ELR (cell line): ENCODE measurements at places on chromosomes 3 and 15.
A peak's percentile ranks its signal among the peaks of the same experiment; 100 is the strongest.

DNA sequence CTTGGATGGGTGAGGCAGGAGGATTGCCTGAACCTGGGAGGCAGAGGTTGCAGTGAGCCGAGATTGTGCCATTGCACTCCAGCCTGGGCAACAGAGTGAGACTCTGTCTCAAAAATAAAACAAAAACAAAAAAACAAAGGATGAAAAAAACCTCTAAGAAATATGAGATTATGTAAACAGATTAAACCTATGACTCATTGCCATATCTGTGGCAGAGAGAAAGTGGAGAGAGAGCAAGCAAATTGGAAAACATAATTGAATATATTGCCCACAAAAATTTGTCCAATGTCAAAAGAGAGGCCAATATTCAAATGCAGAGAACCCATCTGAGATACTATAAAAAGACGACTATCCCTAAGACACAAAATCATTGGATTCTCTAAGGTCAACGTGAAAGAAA lies 1106.0 kb downstream of the OTOL1 start:
- DNase-seq: peak; percentile 37

DNA sequence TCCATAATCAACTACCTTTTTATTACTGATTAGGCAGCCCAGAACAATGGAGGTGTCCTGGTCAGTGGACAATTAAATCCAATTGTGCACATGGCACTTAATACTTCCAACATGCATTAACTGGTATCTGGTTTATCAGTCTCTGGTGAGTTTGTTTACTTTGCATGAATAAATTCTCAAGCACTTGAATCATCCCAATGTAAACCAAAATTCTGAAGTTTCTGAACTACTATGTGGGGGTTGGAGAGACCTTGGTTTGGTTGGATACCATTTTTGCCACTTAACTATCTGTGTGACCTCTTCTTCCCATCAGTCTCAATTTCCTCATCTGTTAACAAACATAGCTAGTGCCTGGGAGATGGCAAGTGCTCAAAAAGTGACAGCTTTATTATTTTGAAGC lies 70.5 kb upstream of the MAP4 start:
- DNase-seq: peak; percentile 82

- DNase-seq: peak; percentile 80
Measured at GRCh38 chr3:107690522-107691138, 167.9 kb downstream of the BBX start.

- DNase-seq: no peak
Measured at GRCh38 chr15:77710206-77710605, 77.5 kb upstream of the LINGO1 start.

DNA sequence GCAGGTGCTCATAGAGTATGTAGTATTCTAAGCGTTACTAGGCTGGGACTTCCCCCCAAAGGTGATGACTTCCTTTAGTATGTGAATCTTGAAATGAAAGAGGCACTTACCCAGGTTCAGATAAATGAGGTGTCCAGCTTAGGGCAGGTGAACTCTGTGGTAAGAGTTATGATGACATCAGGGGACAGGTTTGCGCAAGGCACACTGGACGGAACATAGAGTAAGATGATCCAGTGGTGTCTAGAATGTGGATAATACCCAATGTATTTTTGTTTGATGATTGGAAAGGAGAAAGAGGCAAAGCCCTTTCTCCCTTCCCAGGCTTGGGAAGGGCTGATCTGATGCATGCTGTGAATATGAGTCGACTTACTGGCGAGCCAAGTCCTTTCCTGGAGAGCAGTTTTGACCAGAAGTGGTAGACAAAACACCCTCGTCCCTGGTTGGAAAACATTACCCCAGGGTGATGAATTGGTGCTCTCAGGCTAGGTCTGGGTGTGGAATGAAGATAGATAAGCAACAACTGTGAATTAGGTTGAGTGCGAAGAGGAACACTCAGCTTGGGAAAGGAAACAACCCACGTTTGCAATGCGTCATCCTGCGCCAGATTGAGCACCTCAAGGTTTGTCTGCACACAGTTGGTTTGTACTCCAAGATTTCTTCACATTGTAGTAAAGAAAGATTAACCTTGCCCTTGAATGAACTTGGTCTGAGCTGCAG lies 124.2 kb downstream of the GHSR start:
- DNase-seq: no peak

DNA sequence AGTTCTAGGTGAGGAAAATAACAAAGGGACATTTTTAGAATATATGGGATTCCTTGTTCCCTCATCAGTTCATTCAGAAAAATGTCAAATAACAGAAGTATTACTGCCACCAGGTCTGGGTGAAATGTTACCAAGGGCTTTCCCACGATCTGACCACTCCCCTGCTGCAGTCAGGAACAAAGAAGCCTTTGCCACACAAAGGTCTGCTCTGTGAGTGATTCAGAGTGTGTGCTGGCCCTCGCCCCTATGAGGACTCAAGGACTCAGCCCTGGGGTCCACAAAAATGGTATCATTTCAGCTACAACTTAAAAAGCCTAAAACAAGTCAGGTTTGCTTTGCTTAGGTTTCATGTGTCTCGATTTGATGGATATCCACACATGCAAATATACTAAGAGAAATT lies 5.0 kb downstream of the MKRN3 start:
- DNase-seq: no peak

GRCh38 chr3:195697582-195698324 lies 23.0 kb upstream of the MUC20 start:
- peak; percentile 98 for DNase-seq

GRCh38 chr3:144677103-144677502 lies 705.5 kb downstream of the DIPK2A start:
- peak; percentile 1 for DNase-seq

GRCh38 chr3:30577788-30578187 lies 28.6 kb upstream of the TGFBR2 start:
- DNase-seq: no peak

DNA sequence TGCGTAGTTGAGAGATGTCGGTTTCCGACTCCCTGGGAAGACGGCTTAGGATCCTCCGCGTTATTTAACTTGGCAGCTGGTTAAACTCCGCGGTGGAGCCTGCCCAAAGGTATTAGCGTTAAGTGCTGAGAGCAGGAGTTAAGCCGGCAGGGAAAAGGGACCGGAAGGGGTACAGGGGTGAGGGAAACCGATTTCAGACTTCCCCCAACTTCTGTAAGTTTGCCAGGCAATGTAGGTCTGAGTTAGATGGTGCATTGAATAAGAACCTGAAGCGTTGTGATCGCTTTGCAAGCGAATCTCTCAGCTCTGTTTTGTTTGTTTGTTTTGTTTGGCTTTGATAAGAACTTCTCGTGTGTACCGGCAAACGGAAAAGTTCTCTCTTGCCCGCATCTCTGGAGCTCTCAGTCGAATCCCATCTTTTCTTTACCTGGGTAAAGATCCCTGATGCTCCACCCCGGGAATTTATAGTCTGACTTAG lies 6.0 kb upstream of the FEZF2 start:
- no peak for DNase-seq

- peak; percentile 72 for DNase-seq
Measured at GRCh38 chr15:24956111-24956838, 1.5 kb downstream of the SNRPN start.

DNA sequence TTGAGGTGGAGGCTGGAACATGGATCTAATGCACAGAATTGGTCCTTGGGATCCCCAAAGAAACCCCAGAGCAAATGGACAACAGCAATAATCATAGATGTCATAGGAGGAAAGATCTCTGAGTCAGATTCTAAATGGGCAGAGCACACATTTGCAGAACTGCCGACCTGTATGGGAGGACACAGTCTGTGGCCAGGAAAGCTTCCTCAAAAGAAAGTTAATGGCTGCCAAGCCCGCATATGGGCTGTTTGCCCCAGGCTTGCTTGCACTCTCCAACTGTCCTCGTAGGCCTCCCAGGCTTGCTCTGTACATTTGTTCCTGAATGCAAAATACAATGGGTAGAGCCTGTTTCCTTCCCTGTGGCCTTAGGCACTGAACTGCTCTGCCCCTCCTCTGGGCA lies 102.0 kb upstream of the PLXNA1 start:
- no peak for DNase-seq

DNA sequence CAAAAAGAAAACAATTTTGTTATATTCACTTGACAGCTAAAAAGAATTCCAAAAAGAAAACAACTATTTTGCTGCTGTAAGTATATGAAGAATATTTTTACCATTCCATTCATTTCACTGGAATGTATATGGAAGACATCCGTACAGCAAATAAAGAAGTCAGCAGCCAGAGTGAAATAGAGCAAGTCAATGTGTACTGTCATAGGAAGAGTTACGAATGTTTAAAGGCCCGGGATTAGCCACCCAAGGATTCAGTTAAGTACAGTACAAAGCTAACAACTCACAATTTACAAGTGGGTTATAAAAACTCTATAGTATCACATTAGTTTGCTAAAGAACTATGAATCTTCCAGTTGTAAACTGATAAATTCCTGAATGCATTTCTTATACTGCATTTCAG lies 14.4 kb upstream of the XXYLT1 start:
- DNase-seq: no peak

GRCh38 chr3:34301313-34301712 lies 502.9 kb downstream of the PDCD6IP start:
- no peak for DNase-seq

DNA sequence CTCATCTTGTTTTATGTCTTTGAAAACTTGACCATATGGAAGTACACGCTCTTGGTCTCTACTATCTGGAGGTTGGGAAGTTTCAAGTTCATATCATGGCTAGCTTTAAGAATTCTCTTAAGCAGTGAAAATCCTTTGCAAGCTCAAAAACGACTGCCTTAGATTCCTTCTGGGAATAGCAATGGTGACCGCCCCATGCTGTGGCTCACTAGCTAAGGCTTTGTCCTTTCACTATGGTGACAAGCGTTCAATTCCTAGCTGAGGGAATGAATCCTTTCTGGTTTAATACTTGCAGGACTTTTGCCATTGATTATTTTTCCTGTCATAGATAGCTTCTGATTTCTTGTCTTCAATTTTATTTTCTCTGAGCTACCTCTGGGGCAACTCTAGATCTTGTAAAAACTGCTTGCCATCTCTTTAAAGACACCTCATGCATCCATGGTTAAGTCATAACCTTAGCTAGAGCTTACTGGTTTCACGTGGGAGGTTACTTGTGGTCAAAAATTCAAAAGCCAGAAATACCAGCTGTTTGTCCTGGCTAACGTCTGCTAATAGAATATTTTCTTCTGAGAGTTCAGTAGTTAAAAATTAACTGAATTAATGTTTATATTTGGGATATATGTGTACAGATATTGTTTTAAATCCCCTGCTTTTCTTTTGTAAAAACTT lies 673.4 kb upstream of the CBLB start:
- no peak for DNase-seq

GRCh38 chr15:48059791-48060190 lies 61.0 kb upstream of the SLC24A5 start:
- no peak for DNase-seq

- no peak for DNase-seq
Measured at GRCh38 chr3:114111060-114111770, 54.7 kb downstream of the QTRT2 start.

- DNase-seq: peak; percentile 30
Measured at GRCh38 chr15:89436560-89437311, 59.6 kb downstream of the RHCG start.

DNA sequence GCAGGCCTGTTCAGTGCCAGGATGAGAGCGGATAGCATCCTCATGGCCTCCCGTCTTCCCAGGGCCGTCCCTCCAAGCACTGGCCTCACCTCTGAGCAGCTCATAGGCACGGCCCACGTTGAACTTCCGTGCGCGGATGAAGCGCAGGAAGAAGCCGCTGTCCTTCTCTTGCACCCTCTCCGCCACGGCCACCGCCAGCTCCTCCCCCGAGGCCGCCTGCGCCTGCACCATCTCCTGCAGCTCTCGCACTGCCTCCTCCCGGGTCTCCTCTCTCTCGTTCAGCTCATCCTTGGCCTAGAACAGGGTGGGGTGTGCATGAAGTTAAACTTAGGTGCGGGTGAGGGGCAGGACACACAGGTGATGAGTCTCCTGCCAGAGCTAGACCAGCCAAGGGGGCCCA lies 4.3 kb downstream of the RLBP1 start:
- no peak for DNase-seq

DNA sequence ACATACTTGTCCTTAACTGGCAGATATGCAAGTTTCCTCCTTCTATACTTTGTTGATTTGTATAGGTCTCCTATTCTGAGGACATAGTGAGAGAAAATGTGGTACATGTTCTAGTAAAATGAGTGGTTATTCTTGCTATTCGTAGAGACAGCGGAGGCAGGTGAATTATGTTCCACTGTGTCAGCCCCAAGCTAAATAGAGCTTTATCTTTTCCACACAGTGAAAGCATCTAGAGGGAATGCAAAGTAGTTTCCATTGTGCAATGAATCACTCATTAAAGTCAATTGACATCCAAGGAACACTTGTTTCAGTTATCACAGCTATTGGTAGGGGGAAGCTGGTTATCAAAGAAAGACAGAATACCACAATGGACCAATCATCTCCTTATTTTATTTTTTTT lies 262.4 kb downstream of the NLGN1 start:
- no peak for DNase-seq

GRCh38 chr3:138043266-138044029 lies 33.5 kb downstream of the CLDN18 start:
- DNase-seq: peak; percentile 84

DNA sequence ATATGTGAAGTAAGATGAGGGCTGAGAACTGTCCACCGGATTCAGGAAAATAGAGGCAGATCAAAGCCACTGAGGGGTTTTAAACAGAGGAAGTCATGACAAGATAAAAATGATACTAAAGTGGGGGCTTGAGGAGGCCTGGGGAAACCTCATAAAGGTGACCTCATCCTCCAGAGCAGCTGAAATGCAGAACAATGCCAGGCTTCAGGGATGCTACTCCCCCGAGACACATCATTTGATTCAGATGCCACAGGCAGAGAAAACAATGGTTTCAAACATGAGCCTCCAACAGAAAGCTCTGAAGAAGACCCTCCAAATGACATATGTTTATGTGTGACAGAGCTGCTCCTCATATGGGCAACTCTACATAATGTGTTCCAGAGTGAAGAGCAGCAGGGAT lies 6.4 kb downstream of the CFAP20DC start:
- DNase-seq: no peak

DNA sequence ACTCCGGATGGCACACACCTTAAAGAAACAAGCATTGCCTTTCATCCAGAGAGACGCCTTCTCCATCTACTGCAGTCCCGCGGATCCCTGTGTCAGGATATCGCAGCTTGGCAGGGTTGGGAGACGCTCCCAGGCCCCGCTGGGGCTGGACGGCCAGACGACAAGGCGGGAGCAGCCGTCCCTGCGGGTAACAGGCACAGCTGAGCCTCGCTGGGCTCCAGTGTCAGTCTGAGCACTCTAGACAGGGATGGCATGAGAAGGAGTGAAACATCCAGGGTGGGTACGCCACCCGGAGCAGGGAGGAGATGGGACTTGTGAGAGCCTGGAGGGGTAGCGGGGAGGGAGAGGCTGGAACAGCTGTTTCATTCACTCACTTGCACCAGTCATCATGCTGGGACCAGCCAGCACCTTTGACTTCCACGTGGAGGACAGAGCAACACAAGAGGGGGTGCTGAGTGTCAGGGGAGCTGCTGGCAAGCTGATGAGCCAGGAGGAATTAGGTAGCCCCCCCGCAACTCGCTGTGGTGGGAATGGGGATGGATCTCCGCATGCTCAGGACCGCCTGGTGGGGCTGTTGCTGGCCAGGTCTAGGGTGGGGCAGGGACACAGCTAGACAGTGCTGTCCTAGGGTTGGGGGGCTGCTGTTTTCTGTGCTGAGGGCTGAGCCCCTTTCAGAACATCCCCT lies 31.6 kb upstream of the SNRPA1 start:
- DNase-seq: no peak

- no peak for DNase-seq
Measured at GRCh38 chr3:126527006-126527405, 3.1 kb downstream of the CHST13 start.

GRCh38 chr3:132652640-132653270 lies 6.9 kb downstream of the ACAD11 start:
- peak; percentile 18 for DNase-seq
